ENCODE measurements at places on chromosomes 2 and 18. TPM values are rescaled to one million over a fixed set of nuclear protein-coding genes. Genes with fewer than 3 reads are reported as not detected.
A peak's percentile ranks its signal among the peaks of the same experiment; 100 is the strongest.

The MAT2A gene
- total RNA-seq = 92.7 TPM

The NYAP2 gene
- not detected for total RNA-seq

The PDE11A gene
- total RNA-seq = 0.38 TPM

The IDH1 gene
- total RNA-seq = 79.7 TPM

The CCDC85A gene
- 0.37 TPM for total RNA-seq

The CYBRD1 gene
- total RNA-seq = 49.7 TPM

The ECEL1 gene
- not detected for total RNA-seq

The SCLY gene
- total RNA-seq = 38.1 TPM

- no peak for DNase-seq
These were observed 326.8 kb downstream of the CCDC85A start for GRCh38 chr2:56510610-56511009.

GRCh38 chr18:3451989-3452749 is 2.2 kb downstream of the TGIF1 start:
- peak; percentile 78 for DNase-seq

- DNase-seq = no peak
These were observed 162.0 kb downstream of the CAPN13 start for GRCh38 chr2:30645081-30645744.

- no peak for DNase-seq
These were observed 22.2 kb upstream of the GPR75 start for GRCh38 chr2:53881986-53882385.

DNA sequence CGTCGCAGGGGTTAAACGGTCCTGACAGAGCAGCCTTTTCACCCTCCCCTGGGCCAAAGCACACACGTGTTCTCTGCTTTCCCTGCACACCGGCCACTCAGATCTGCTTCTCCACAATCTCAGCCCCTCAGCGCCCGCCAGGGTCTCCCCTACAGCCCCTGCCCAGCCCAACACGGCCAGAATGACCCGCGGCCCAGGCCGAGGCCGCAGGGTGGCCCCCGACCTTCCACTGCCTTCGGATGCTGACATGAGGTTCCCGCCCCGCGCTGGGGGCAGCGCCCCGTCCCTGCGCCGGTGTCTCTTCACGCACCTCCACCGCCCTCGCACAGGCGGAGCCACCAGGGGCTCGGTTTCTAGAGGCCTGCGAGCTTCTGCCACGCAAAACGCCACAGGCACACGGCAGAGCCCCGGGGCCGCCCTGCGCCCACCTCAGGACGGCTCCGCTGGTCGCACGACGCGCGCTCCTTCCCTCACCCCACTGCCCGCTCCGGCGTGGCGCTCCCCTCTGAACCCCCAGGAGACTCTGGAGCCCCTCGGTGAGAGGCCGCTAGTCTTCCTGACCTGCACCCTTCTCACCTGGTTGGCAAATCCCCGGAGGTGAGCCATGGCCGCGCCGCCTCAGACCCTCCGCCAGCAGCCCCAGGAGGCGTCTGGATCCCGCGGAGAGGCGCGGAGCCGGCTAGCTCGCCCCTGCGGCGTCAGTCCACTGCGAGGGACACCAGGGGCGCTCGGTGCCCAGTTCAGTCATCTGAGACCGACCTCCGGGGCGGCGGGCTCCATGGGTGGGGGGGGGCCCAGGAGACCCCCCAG is 749 bp downstream of the STK25 start:
- DNase-seq = peak; percentile 78

- no peak for DNase-seq
These were observed 422.5 kb upstream of the CRIM1 start for GRCh38 chr2:35933031-35933430.

DNA sequence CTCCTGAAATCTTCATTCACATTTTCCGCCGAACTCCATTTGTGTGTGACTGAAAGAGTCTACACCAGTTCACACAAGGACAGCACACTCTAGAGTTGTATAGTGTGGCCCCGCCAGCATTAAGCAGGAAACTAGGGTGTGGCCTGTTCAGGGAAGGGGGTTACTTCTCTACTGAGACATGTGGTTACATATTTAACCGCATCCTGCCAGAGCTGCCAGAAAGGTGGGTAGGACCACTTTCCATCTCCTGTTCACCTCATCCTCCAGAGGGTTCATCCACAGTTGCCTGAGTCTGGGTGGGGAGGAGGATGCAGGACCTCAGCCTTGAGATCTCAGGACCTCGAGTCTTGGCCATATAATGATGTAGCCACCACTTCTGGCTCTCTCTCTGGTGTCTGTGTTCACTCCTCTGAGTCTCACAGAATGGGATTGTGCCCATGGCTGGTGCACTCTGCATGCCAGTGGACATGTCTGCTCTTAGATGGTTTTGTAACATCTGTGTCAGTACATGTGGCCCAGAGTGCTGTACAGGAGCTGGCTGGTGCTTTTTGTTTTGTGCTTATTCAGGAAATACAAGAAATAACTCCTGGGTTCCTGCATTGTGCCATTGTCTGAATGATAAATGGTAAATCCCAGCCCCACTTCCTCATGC is 7.7 kb upstream of the SP140L start:
- no peak for DNase-seq

GRCh38 chr2:189142893-189143759 is 36.4 kb downstream of the COL5A2 start:
- DNase-seq = peak; percentile 45

- peak; percentile 86 for DNase-seq
These were observed 111.6 kb downstream of the SMAD7 start for GRCh38 chr18:48838921-48839818.

- DNase-seq = no peak
These were observed 497.2 kb upstream of the NETO1 start for GRCh38 chr18:73365018-73365417.

DNA sequence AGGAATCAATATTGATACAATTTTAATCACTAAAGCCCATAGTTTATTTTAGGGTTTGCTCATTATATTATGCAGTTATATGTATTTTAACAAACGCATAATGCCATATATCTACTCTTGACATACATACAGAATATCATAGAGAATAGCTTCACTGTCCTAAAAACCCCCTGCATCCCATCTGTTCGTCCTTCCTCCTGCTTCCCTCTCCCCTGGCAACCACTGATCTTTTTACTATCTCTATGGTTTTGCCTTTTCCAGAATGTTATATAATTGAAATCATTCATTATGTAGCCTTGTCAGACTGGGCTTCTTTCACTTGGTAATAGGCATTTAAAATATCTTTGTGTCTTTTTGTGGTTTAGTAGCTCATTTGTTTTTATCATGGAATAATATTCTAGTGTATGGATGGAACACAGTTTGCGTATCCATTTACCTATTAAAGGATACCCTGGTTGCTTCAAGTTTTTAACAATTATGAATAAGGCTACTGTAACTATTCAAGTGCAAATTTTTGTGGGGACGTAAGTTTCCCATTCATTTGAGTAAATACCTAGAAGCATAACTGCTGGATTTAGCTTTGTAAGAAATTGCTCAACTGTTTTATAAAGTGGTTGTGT is 801.6 kb upstream of the GCFC2 start:
- DNase-seq = no peak

GRCh38 chr2:164458792-164459191 is 162.5 kb downstream of the GRB14 start:
- DNase-seq = no peak

DNA sequence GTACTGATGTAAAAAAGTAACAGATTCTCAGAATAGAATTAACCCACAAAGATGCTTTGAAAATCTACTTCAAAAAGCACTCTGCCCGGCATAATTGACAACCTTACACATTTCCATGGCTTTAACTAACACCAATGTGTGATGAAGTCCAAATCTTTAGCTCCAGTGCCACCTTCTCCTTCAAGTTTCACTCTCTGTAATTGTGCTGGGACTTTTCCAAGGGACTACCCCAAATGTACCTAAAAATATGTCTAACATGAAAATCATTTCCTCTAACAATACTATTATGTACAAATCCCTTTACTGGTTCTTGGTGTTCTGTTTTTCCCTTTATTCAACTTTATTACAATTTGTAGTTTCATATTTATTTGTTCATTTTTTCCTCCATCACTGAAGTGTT is 20.6 kb upstream of the UBE2E3 start:
- DNase-seq = no peak

DNA sequence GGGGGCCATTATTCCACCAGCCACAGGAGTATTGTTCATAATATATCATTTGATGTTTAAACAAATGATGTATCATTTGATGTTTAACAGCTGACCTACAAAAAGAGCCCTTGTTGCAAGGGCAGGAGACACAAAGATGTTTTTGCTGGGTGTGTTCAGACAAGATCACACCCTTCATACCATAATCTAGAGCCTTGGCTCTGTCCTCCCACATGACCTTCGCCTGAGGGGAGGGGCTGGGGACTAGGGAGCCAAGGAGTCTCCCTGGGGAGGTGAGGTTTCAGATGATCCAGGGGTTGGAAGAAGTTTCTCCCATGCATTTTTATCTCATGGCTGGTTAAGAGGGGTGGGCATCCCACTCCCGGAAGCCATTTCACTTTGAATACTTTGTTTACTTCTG is 33.5 kb downstream of the CDC42EP3 start:
- DNase-seq = no peak

DNA sequence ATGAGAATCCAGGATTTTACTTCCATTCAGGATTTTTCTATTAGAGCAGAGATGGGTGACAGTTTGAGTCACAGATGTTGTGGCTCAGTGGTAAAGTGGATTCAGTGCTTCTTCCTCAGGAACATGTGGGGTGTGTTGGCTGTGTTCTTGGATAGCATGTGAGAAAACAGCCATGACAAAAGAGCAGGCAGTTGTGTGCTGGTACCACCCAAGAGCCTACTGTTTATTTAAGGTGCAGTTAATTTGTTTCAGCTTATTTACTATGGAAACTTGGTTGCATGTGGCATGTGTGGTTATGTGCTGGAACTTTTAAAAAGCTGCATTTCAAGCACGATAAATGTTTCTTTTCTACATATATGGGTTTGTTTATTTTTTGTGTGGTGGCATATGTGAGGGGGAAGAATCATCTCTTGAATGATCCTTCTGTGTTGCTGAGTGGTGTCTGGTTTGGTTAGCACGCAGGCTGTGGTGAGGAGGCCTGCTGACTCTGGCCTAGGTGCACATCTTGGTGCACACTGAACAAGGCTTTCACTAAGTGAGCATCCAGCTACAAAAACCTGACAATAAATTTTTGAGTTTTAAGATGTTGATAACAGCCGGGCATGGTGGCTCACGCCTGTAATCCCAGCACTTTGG is 67.3 kb downstream of the SPTBN1 start:
- DNase-seq = peak; percentile 87

GRCh38 chr2:229601936-229602335 is 112.4 kb downstream of the DNER start:
- DNase-seq = no peak

- no peak for DNase-seq
These were observed 162.4 kb downstream of the DSEL start for GRCh38 chr18:67354091-67354490.

DNA sequence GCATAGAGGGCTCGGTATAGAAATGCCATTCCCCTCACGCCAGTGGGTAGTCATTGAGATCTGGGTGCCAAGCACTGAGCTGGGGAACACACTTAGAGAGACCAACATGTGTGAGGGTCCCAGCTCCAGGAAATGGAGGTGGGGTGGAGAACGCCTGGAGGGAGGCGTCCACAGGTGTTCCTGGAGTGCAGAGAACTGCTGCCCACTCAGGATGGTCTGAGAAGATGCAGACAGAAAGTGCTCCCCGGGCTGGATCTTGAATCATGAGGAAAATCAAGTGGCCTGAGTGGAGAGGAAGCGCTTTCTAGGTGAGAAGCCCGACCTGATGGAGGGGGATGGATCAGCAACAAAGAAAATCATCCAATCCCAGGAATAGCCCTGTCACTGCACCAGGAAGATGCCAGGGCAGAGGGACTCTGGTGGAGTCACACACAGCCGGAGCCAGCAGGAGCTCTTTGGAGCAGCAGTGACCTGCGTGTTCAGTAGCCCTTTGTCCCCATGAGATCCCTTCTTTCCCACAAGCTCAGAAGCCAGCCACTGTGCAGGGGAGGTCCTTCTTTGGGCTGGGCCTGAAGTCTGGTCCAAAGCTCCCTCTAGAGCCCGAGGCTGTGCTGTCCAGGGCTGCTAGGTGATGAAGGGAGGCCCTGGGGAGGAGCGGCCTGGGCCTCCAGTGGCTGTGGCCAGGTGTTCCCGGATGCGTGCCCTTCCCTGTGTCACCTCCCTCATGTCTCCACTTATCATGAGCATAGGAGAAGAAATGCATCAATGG is 112.3 kb downstream of the RNF144A start:
- no peak for DNase-seq

GRCh38 chr18:52313213-52313612 is 26.8 kb upstream of the DCC start:
- DNase-seq = no peak

GRCh38 chr18:45896991-45897390 is 70.1 kb downstream of the EPG5 start:
- DNase-seq = no peak

DNA sequence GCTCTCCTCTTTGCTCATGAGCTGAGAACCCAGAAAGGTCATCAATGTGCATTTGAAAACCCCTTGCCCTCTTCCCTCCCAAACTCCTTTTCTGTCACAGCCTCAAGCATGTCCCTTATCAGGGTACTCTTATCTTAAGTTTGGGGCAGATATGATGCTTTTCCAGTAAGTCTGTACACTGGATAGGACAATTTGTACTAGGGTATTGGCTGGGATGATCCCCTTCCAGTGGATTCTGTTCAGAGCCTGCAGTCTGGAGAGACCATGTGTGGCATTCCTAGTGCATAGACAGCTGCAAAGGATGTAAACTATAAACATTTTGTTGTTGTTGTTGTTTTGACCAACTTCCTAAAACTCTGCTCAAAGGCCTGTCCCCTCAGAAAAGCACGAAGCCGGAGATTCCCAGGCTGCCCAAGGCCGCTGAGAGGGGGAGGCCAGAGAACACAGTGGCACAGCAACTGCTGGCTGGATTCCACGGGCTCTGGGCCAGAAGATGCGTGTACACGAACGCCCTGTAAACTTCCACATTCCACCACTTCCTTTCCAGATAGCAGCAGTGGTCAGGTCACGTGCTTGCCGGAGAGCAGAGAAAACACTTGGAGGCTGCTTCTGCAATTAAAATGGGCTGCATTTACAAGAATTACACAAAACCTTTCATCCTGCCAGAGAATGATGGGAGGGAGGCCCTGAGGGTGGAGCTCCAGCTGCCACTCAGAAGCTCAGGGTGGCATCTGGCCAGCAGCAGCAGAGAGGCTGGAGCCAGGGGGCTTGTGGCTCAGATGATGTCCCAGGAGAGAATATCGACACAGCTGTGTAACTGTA is 42.1 kb downstream of the BMP10 start:
- peak; percentile 96 for DNase-seq

DNA sequence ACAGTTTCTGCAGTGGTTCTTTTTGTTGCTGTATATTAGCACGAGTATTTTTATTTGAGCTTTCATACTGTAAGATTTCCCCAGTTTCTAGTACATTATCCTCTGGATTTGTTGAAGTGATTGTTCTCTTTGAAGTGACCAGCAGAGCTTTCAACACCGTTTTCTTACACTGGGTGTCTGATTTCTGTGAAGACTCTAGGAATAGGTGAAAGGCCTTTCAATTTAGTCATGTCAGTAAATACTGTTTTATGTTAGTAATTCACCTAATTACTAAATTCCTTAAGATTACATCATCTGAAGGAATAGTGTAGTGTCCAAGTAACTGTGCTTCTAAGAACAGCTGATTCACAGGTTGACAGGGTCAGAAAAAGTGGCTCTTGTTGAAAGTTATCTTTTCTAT is 2.3 kb downstream of the PPM1B start:
- DNase-seq = no peak
